ENCODE measurements at places on chromosomes 7 and 10.

DNA sequence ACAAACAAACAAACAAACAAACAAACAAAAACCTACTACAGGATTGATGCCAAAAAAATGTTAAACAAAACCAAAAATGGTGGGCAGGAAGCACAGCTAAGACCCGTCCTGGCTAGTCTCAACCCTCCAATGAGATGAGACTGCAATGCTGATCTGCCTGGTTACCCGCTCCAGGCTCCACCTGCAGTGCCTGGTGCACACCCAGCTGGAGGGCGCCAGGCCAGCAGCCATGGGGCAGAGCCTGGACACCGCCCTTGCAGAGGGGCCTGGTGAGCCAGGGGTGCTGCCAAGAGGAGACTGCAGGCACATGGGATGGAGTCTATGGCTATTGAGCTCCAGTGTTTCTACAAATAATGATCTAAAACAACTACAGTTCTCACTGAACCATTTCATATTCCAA lies 107.0 kb downstream of the LARP4B start:
- DNase-seq, result no peak

GRCh38 chr7:25716421-25716820 lies 435.6 kb upstream of the NFE2L3 start:
- DNase-seq, result no peak

DNA sequence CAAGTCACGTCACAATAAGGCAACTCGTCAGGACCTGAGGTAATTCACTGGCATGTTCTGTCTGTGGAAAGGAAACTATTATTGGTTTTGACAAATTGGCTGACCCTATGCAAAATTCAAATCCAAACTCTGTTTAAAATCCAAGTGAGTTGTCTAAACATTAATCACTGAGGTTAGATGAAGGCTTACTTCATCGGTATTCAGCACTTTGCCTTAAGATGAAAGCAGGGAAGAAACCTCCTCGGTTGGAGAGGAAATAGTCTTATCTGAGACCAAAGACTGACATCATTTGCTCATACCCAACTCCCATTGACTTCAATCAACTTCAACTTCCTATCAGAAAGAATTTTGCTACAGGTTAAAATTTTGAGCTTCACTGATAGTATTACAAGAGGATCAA lies 355.1 kb upstream of the MBL2 start:
- no peak for DNase-seq

DNA sequence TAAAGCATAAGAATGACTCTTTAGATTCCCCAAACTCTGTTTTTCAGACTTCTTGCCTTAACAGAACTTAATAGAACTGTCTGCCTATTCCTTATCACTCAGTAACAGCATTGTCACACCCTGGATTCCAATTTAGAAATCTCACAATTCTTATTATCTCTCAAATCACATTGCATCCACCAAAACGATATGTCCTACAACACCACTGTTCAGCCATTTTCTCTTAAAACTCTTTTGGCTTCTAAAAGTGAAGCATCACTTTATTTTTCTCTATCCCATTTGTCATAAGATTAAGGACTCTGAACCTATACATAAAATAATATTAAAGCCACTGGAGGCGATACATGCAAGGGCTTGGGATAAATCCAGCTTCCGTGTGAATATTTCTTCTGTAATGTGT lies 1.2 kb upstream of the CPED1 start:
- no peak for DNase-seq

- DNase-seq, result no peak
Observed at GRCh38 chr10:6464862-6465430, 115.1 kb downstream of the PRKCQ start.

DNA sequence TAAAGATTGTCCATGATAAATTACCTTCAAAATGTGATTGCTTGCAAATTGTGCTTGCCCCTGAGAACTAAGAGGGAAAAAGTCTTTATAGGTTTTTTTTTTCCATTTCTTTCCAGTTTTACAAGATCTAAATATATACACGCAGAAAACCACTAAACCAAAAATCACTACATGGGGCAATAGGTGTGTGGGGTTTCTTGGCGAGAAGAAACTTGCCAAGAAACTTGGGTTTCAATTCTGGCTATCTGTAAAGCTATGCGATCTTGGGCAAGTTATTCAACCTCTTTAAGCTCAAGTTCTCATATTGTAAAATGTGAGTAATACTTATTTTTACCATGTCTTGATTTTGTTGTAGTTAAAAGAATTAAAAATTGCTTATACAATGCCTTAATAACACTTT lies 17.0 kb downstream of the CUBN start:
- no peak for DNase-seq

- DNase-seq, result no peak
Observed at GRCh38 chr7:73706126-73707044, 13.1 kb downstream of the STX1A start.

DNA sequence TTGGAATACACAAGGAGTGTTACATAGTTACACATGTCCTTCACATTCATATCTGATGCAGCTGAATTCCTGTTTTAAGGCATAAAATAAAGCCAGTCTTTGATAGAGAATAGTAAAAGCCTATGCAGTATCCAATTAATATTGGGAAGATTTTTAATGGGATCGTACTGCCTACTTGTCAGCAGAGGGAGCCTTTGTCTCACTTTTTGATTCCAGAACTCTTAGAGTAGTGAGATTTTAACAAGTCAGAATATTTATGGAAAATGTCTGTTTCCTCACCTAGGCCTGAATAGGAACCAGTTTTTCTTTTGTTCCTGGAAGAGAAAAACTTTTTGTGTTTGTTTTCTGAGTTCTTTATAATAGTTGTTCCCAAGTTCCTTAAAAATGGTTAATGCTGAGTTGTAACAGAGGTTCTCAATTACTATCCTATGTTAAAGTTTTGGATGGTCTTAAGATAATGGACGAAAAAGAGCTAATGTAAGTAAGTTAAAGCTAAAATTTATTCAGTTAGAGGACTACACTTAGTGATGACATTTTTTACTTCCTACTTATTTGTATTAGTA lies 114.0 kb downstream of the BBS9 start:
- no peak for DNase-seq

DNA sequence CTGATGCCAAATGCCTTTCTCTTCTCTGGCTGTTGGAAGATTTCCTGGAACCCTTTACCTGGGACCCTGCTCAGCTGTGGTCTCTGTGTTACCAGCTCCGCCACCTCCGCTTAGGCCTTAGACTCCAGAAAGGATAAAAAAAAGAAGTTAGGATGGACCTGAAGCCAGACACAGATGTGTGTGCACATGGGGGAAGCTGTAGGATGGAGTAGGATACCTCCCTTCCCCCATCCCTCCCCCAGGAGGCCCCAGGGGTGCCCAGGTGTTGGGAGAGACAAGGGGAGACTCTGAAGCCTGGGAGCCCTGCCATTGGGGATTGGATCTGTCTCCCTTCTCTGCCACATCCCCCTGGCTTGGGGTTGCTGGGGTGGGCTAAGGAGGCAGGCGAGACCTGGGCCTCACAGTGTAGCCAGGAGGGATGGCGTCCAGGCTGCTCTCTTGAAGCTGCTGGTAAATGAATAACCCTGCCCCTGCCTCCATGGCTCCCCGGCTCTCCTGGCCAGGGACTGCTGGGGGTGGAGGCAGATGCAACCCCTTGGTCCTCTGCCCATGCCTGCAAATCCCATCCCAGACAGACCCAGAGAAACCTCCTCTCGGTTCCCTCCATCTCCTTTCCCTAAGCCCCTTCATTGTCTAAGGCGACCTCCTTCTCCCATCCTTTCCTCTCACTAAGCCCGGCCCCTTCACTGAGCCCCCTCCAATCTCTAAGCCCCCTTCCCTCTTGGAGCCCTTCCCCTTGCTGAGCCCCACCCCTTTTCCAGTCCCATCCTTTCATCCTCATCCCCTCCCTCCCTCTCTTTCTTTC lies 8.0 kb downstream of the CLDN3 start:
- DNase-seq, result no peak

GRCh38 chr7:1567896-1568510 lies 1.8 kb downstream of the PSMG3 start:
- DNase-seq, result no peak

- no peak for DNase-seq
Observed at GRCh38 chr10:127886371-127887051, 6.2 kb downstream of the CLRN3 start.

DNA sequence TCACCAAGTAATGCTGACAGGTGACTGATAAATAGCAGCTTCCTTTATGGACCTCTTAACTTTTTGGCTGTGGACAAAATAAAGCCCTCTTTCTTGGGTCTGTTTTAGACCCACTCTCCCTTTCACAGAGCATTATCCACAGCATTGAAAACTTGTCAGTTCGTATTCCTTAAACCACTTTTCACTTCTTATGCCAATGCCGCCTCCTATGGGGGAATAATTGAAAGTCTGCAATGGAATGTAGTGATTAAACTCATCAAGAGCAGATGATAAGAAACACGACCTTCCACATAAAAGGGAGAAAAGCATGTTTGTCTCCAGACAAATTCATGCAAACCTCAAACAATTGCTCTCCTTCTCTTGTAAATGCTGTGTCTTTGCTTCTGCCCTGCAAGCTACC lies 153.4 kb downstream of the SORCS1 start:
- no peak for DNase-seq

- no peak for DNase-seq
Observed at GRCh38 chr10:125153703-125154490, 6.5 kb downstream of the CTBP2 start.

- DNase-seq, result no peak
Observed at GRCh38 chr7:55970978-55971377, 6.6 kb downstream of the NIPSNAP2 start.

GRCh38 chr10:110629680-110630191 lies 14.4 kb upstream of the RBM20 start:
- no peak for DNase-seq

DNA sequence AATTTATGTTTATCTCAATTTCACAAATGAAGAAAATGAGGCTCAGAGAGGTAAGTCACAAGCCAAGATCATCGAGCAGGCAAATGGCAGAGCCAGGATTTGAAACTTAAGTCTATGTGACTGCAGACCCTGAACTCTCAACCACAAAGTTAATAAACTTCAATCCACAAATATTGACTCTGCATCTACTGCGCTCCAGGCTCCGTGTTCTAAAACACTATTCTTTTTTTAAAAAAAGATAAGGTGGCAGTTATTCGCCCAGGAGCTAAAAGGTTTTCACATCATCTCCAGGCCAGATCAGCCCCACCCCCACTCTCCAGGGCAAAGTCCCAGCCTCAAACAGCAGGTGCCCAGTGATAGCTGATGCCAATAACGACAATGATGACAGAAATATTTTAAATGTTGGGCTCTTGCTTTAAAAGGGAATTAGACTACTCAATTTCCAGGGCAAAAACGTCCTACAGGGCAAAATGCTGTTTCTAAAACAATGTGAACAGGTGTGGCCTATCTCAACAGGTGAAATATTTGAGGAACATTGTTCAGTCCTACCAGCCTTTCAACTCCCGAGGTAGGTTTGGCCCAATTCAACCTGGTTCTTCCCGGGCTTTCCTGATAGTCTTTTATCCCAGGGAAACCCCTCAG lies 85.2 kb downstream of the SORBS1 start:
- DNase-seq, result no peak

- DNase-seq, result no peak
Observed at GRCh38 chr7:135365721-135366120, 132.1 kb downstream of the STRA8 start.

GRCh38 chr7:107563081-107563774 lies 492 bp downstream of the COG5 start:
- no peak for DNase-seq

DNA sequence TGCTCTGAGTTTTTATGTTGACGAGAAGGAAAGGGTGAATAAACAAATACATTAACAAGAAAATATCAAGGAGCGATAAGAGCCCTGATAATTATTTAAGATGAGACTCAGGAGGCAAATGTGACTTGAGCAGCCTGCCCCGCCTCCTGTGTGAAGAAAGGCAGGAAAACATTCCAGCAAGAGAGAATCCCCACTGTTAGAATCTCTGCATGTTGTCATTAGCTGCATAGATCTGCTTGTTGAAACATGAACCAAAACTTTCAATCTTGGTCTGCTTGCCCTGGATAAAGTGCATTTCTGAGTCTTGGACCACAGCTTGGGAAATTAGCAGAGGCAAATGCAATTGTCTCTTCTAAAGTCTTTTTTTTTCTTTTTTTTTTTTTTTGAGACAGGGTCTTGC lies 120.0 kb downstream of the DPP6 start:
- no peak for DNase-seq

- DNase-seq, result no peak
Observed at GRCh38 chr10:7507887-7508726, 97.3 kb upstream of the SFMBT2 start.

GRCh38 chr10:107098326-107098725 lies 66.2 kb downstream of the SORCS1 start:
- no peak for DNase-seq

GRCh38 chr10:75544993-75545706 lies 113.7 kb downstream of the LRMDA start:
- DNase-seq, result no peak

DNA sequence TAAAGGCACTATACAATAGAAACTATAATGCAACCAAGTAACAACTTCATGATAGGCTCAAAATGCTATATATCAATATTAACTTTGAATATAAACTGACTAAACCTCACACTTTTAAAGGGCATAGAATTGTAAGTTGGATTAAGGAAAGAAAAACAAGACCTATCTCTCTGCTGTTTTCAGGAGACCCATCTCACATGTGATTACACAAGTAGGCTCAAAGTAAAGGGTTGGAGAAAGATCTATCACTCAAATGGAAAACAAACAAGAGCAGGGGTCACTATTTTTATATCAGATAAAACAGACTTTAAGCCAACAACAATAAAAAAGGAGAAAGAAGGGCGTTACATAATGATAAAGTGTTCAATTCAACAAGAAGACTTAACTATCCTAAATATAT lies 155.5 kb downstream of the CDK14 start:
- DNase-seq, result no peak

- DNase-seq, result no peak
Observed at GRCh38 chr10:33093362-33093761, 135.3 kb upstream of the ITGB1 start.

DNA sequence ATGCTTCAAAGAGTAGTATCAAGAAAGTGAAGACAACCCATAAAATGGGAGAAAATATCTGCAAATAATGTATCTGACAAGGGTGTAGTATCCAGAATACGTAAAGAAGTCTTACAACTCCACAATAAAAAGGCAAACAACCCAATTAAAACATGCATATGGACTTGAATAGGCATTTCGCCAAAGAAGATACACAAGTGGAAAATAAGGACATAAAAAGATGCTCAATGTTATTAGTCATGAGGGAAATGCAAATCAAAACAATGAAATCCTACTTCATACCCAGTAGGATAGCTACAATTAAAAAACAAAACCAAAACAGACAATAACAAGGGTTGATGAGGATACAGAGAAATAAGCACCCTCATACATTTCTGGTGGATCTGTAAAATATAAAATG lies 79.2 kb downstream of the NUDCD3 start:
- no peak for DNase-seq

DNA sequence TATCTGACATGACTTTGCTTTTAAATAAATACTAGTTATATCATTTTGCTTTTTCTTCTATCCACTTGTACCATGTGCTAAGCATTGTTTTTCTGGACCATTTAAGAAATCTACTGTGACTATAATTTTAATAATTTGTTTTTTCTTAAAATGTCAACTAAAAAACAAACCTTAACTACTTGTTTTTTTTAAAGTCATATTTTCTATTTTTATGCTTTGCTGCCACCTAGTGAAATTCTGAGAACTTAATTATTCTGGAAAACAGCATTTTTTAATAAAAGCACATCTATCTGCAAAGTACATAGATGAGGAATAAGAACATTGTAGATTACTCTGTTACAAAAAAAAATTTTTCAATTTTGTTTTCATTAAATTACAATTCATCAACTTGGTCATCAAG lies 47.4 kb downstream of the ORC5 start:
- DNase-seq, result no peak
